BE2C (cell line): ENCODE measurements at places on chromosomes 2 and 18.

- DNase-seq, result no peak
Observed at GRCh38 chr18:61706276-61706915, 186.4 kb downstream of the RNF152 start.

DNA sequence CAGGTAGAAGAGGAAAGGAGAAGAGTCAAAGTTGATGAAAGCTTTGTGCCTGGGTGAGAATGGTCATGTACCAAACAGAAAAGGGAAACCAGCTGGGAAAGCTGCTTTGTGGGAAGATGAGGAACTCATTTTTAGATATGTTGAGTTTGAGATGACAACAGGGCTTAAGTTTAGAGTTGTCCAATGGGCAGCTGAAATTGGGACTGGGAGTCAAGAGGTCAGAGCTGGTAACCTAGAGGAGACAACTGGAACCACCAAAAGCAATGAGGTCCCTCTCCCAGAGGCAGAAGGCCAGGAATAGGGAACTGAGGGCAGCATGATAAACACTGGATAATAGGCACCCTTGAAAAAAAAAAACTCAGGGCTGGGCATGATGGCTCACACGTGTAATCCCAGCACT is 48.8 kb downstream of the SLC4A1AP start:
- no peak for DNase-seq

GRCh38 chr2:98654699-98655495 is 46.5 kb downstream of the UNC50 start:
- no peak for DNase-seq

- DNase-seq, result no peak
Observed at GRCh38 chr2:136113209-136113971, 4.6 kb downstream of the CXCR4 start.

DNA sequence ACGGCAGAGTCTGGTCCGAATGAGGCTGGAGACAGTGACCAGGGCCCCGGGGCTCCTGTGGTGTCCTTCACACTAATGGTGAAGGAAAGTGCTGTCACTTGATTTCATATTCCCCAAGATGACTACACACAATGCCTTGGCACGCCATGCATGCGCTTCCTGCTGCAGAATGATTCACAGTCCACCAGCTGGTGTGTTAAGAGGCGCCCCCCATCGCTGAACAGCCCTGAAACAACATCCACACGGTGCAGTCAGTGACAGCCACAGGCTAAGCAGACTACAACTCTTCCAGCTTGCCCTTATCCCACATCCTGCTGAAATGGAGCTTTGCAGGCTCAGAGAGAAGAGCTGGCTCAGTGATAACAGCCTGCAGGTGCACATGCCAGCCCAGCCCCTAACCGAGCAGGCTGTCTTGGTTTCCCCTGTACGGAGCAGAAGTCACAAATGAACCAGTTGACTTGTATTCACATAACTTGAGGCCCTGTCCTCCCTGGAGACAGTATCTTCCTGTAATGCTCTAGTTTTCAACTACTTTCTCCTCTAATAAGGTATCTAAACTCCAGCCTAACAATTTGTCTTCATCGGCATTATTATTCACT is 24.3 kb upstream of the CDH20 start:
- no peak for DNase-seq

DNA sequence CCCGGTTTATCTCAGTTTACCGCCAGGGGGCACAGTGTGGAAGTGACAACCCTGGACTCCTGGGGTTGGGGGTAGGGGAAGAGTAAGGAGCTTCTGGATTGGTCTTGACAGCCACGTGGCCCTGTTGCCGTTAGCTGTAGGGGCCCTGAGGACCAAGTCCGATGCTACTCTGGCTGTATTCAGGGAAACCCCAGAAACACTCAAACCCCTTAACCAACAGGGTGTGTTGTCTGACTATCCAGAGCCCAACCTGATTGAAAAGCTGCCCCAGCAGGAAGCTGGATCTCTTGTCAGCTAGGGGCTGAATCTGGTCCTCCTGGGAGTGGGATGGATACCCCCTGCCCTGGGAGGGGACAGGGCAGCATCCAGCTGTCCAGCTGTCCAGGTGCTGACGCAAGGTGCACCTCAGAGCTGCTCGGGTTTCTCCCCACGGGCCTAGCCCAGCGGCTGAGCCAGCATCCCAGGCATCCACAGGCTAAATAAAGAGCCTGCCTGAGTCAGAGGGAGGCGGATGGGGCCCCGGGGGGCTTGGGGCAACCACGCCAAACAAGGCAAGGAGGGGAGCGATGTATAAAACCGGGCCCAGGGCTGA is 3.1 kb upstream of the GMPPA start:
- DNase-seq, result peak; percentile 89

- no peak for DNase-seq
Observed at GRCh38 chr18:54859667-54860421, 31.6 kb downstream of the RAB27B start.

- DNase-seq, result no peak
Observed at GRCh38 chr2:149716687-149717086, 129.1 kb upstream of the MMADHC start.

- no peak for DNase-seq
Observed at GRCh38 chr18:73841661-73842060, 306.0 kb downstream of the FBXO15 start.

DNA sequence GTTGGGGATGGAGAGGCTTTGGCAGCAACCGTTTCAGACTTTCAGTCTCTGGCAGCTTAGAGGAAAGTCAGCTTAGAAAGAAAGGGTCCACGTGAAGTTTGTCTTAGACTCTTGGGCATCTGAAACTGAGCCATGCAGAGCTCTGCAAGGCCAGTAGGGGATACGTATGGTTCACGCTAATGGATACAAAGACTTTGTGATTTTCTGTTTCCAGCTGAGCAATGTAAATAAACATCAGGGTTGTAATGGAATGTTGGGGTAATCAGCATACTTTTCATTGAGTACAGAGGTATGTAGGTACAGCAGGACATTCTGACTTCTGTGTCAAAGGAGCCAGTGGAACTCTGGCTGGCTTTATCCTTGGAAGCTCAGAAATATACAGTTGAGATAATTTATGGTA is 31.0 kb downstream of the RALB start:
- no peak for DNase-seq

GRCh38 chr2:215652388-215652787 is 216.5 kb upstream of the FN1 start:
- no peak for DNase-seq

DNA sequence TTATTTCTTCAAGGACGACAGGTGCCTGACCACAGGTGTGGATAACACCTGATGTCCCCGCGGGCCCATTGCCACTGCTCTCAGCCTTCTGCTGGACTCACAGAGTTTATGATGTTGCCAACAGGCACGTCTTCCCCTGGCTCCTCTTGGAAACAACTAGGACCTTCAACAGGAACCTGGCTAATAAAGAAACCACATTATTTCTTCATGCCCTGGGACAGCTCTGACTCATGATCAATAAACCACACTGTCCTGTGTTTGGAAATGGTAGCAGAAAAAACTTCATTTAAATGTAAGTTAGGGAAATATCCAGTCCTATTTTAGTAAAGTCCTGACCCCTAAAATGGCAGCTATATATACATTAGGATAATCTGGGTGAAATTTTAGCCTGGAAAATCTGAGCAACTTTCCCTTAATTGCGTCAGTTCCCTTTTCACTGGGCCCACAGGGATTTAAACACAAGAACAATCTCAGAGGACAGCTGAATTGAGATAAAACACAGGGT is 158.9 kb downstream of the VAPA start:
- DNase-seq, result no peak

DNA sequence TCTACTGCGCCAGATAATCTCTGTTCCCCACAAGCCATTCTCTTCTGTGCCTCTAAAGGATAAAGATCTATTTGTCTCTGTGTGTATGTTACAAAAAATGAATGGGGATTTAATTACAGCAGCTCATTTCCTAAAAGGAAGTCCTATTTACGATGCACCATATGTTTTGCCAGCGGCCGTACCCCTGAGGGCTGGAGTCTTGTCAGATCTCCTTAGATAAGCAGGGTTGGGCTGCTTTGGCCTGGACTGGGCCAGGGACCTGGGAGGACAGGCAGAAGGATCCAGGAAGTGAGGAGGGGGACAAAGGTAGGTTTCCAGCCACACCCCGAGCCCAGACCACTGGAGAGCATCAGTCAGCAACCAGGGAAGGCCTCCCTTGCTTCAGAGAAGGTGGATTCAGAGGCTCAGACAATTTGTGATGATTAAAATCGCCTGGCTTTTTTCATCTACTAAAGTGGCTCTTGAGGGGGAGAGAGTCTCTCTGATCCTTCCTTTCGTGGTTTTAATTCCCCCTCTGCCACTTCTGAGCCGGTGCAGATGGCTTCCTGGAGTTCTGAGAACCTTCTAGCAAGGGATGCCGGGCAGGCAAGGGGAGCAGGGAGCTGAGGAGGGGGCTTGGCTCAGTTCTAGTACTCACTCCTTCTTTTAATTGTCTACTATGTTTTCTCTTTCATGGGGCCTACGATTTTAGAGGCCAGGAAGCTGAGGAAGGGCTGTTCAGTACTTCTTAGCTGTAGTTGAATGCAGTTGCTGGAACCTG is 42.1 kb downstream of the MYCN start:
- peak; percentile 100 for DNase-seq

GRCh38 chr18:25518716-25519053 is 166.7 kb upstream of the ZNF521 start:
- no peak for DNase-seq

- no peak for DNase-seq
Observed at GRCh38 chr2:237140689-237141285, 55.1 kb downstream of the COPS8 start.

GRCh38 chr2:161676902-161677496 is 52.8 kb downstream of the SLC4A10 start:
- no peak for DNase-seq

DNA sequence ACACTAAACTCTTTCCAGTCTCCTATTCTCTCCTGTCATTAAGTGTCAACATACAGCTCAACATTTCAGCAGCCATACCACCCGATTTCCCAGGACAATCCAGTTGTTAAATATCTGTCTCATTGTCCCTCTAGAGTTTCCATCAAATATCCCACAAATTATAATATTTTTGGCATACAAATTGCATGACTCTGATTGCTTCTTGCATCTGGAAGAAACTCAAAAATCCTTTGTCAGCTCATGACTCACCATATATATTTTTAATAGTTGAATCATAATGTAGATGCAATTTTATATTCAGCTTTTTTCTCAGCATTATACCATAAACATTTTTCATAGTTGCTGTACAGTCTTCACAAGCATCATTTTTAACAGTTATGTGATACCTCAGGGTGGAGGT is 7.2 kb downstream of the SLC30A3 start:
- no peak for DNase-seq

DNA sequence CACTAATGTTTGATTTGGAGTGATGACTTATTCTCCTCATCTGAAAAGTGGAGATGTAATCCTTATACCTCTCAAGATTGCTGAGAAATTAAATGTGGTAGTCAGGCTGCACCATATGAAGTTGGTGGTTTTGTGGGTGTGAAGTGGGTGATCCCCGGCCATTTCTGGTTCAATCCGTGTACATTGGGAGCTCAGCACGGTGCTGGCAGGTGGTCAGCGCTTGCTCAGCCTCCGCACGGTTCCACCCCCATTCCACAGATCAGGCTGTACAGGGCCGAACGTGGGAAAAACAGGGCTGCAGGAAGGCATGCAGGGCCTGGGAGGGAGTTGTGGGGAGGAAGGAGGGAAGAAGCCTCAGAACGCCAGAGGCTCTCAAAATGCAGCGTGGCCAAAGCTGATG is 198.3 kb downstream of the INO80D start:
- DNase-seq, result no peak

DNA sequence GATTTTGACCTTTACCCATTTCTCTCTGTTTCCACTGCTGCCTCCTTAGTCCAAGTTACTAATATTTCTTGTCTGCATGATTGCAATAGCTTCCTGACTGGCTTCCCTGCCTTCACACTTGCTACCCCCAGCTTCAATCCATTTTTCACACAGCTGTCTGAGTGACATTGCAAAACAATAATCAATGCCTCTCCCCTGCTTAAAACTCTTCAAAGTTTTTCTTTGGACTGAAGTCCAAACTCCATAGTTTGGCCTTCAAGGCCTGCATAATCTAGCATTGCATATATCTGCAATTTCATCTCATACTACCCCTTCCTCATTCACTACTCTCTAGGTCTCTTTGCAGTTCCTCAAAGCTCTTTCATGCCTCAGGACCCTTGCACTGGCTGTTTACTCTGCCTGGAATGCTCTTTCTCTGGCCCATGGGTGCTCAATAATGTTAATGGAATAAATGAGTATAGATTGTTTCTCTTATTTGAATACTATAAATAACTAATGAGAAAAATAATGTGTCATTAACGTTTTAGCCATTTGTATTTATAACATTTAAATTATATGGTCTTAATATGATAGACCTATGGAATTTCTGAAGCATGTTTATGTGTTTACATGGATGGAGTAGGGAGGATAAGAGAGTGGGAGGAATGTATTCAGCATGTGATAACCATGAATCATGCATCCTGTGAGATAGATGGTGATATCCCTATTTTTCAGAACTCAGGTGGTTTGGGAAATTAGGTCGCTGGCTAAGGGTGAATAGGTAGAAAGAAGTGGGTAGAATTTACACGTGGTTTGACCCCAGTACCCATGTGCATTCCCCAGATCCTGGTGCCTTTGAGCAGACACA is 5.7 kb upstream of the TMEM178A start:
- DNase-seq, result no peak

- no peak for DNase-seq
Observed at GRCh38 chr18:5895299-5895875, at the start of gene TMEM200C. Gene TMEM200C, minus strand, starts transcription at chr18:5895522. Its CDS starts 3,459 bp downstream, at chr18:5892063.

DNA sequence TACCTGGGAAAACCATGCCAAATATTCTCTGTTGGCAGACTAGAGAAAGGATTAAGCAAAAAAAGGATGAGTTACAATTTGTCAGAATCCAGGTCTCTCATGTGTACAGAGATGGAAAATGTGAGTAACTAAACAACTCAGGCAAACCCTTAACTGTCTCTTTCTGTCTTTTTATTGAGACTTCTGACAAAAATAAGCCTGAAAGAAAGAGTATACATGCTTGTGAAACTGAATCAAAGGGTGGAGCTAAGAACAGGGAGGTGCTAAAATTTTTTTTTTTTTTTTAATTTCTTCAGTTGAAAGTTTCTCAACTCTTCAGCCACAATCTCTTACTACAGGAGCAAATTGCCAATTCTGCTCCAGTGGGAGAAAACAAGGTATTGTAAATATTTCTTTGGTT is at the start of gene SERPINB10:
TSS of gene SERPINB10 (plus strand) at position 295 of the 400 bp plus-strand sequence. CDS start 7,553 bp downstream, outside the sequence.
- no peak for DNase-seq

DNA sequence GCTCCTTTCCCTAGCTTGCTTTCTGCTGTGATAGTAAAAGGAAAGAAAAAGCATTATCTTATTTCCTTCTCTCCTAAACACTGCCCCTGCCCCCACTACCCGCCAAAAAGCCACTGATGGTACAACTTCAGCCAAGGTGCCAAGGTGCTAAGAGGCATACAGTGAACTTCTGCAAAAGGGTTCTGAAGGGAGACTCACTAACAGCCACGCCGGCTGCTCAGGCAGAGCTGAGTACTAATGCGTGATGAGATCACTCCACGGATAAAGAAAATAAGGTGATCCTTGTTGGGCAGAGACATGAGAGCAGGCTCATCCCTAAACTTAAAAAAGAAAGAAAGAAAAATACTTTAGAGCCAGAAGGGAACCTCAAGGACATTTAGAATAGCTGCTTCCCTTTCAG is 60.5 kb upstream of the PXDN start:
- DNase-seq, result no peak

DNA sequence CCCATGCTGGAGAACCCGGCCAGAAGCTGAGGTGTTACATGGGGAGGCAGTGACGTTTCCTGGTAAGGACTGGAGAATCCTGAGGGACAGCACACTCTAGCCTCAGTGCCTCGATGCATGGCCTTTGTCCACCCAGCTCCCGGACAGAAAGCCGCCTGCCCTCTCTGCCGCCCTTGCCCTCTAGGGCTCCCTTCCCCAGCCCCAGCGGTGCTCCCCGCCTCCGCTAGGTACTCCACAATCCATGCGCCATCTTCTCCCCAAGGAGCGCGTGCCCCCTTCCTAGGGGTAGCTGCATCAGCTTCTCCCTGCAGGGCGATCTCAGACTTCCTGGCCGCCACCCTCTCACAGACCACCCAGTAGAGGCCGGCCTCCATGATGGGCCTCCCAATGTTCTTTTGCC is 251.6 kb downstream of the TWIST2 start:
- DNase-seq, result no peak
